ENCODE measurements at places on chromosomes 3 and 15. TPM values are rescaled to one million over a fixed set of nuclear protein-coding genes. Genes with fewer than 3 reads are reported as not detected.

Gene RBPMS2
- total RNA-seq, result 1.6 TPM

Gene RASGRF1
- 64.6 TPM for total RNA-seq

Gene SNTN
- 14.7 TPM for total RNA-seq

Gene LRTM1
- not detected for total RNA-seq

Gene GORASP1
- total RNA-seq, result 71.1 TPM

Gene HRG
- total RNA-seq, result not detected

GRCh38 chr15:83207009-83207659 is 489 bp downstream of the HDGFL3 start:
- DNase-seq, result peak; percentile 28

GRCh38 chr15:77496715-77497109 is 76.0 kb downstream of the HMG20A start:
- DNase-seq, result peak; percentile 67

DNA sequence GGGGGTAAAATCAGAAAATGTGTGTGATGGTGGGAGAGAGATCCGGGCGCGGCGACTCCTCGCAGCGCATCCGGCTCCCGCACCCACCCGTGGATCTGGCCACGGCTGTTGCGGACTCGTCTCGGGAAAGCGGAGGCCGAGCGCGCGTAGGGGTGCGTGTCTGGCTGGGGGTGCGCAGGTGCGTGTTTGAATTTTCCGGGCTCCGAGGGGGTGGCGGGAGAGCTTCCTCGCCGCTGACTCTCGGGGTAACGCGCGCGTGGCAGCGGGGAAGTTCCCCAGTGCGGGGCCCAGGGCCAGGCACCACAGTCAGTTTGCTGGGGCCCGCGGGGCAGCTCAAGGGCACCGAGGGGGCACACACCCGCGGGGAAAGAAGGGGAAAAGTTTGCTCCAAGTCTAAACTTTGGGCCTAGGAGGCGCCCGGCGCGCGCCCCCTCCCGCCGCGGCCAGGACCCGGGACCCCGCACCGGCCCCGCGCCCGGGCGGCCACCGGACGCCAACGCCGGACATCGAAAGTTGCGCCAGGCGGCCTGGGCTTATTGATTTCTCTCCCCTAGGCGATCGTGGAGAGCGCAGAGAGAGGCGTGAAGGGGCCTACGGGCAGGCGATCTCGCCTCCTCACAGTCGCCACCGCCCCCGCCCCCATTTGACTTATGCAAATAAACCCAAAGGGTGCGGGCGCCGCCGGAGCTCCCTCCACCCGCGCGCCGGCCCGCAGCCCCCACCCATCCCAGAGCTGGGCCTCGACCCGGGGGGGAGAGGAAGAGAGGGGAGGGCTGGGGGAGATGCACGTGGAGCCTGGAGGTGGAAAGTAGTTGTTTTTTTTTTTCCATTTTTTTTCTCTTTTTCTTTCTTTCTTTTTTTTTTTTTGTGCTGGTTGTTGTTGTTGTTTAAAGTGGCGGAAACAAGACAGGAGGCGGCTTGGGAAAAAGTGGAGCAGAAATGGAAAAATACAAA is 639 bp downstream of the FOXP1 start:
- peak; percentile 86 for DNase-seq

GRCh38 chr3:151085889-151086483 is 522 bp downstream of the MED12L start:
- no peak for DNase-seq

DNA sequence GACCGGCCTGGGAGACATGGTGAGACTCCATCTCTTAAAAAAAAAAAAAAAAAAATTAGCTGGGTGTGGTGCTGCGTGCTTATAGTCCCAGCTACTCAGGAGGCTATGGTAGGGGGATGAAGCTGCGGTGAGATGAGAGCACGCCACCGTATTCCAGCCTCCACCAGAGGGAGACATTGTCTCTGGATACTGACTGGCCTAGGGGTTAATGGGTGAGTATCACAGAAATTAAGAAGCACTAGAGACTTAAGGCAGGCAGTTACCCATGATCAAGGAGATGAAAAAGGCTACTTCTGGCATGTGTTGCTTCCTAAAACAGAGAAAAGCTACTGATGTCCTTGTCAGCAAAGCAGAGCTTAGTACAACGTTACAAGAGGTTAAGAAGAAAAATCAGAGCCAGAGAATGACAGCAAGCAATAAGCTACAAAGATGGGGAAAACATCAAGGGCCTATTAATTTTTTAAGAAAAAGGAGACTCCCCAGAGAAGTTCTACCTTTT is 8.6 kb downstream of the TFRC start:
- peak; percentile 46 for DNase-seq

GRCh38 chr15:101406526-101407195 is 82.8 kb downstream of the PCSK6 start:
- no peak for DNase-seq

DNA sequence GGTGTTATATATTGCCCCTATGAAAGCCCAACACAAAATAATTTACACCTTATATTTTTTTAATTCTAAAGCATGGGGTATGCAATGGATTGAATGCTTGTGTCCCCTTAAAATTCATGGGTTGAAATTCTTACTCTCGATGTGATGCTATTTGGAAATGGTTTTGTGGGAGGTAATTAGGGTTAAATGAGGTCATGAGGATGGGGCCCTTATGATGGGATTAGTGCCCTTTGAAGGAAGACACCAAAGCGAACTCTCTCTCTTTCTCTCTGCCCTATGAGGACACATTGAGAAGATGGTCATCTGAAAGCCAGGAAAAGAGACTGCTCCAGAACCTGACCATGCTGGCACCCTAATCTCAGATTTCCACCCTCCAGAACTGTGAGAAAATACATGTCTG is 7.6 kb upstream of the SRGAP3 start:
- no peak for DNase-seq

GRCh38 chr3:124383051-124383450 is 347.2 kb upstream of the UMPS start:
- no peak for DNase-seq

DNA sequence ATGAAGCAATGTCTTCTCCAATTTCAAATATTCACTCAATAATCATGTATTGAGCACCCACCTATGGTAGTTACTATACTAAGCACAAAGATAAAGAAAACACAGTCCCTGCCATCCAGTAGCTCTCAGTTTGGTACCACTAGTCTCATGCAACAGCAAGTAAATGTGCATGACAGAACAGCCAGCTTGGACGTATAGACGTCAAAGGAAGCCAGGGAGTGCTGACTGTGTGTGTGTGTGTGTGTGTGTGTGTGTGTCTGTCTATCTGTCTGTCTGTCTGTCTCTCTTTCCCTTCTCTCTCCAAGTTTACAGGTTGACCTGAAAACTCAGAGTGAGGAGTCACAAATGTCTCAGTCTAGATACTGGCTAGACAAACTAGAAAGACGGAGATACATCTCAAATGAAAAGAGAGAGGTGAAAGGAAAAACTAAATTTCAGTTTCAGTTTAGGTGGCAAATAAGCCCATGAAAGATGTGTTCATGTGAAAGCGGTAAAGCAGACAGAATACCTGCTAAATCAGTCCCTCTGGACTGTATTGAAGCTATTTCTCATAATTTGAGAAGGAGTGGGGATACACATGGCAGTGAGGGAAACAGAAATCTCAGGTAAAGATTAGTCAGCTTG is 141.1 kb upstream of the PTPRG start:
- no peak for DNase-seq

GRCh38 chr3:51604212-51604611 is 65.7 kb downstream of the RAD54L2 start:
- no peak for DNase-seq

DNA sequence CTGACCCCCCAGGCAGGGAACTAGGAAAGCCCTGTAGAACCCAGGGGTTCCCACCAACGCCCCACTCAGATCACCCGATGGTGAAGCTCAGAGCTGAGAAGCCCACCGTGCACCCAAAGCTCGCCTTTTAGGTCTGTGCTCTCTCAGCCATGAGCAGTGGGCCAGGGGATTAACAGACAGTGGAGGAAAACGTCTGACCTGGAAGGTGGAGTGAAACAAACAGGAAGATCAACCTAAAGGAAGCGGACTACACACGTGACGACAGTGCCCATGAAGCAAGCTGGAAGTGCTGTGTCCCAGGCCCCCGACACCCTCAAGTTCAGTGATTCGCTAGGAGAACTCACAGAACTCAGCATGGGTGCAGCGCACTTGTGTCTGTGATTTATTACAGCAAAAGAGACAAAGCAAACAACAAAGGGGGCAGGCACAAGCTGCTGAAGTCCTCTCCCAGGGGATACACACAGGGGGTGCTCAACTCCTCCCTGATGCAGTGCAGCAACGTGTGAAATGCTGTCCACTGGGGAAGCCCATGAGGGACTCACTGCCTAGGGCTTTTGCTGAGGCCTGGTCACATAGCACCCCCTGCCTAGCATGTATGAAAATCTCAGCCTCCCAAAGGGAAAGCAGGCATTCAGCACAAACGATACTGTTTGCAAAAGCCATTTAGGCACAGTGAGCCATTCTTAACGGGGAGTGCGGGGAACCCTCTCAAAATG is 43.5 kb downstream of the CFAP92 start:
- DNase-seq, result no peak
